Transverse colon (tissue), 4 donors: ENCODE measurements at places on chromosomes 1 and 21. TPM values are rescaled to one million over a fixed set of nuclear protein-coding genes. Genes with fewer than 3 reads are reported as not detected.

DNA sequence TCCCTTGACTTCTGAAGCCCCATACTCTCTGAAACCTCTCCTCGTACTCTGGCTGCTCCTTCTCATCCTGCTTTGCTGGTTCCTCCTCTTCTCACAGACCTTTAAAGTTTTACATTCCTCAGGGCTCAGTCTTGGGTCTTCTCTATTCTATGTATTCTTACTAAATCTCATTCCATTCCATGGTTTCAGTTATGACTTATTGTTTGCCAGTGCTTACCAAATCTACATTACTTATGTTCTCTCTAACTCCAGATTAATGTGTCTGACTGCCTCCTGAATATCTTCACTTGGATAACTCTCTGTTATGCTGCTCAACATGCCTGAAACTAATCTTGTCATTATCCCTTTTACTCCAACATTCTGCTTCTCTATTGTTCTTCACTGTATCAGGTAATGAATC, 5.4 kb upstream of the SLC35D1 start:
- DNase-seq: no peak

- no peak for DNase-seq
Observed at GRCh38 chr1:244022311-244022710, 28.8 kb upstream of the ZBTB18 start.

DNA sequence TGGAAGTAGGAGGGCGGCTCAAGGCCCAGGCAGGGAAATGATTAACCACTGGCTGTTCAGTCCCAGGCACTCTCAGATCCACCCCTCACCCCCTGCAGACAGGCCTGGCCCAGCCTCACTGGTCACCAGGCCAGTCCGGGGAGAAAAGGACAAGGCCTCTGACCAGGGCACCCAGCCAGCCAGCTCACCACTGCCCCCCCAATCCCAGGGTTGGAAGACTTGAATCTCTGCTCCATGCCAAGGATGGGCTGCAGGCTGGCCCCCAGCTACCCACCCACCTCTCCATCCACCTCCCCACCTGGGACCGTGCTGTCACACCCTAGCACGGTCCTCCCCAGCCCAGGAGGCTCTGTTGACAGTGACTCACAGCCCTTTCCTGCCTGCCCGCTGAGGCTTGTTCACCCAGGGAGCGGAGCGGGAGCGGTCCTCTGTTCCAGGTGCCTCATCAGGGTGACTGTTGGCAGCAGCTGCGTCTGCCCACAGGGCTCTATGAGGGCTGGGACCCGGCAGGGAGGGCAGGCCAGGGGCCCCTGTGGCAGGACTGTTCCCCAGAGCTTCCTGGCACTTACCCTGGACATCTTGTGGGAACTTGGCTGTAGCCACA, 2.2 kb downstream of the LAD1 start:
- peak; percentile 86 for DNase-seq

GRCh38 chr1:206608108-206608698, 4.1 kb downstream of the EIF2D start:
- DNase-seq: peak; percentile 34

- peak; percentile 71 for DNase-seq
Observed at GRCh38 chr1:224502459-224503160, 68.0 kb upstream of the WDR26 start.

Gene DMBX1
- total RNA-seq: not detected

DNA sequence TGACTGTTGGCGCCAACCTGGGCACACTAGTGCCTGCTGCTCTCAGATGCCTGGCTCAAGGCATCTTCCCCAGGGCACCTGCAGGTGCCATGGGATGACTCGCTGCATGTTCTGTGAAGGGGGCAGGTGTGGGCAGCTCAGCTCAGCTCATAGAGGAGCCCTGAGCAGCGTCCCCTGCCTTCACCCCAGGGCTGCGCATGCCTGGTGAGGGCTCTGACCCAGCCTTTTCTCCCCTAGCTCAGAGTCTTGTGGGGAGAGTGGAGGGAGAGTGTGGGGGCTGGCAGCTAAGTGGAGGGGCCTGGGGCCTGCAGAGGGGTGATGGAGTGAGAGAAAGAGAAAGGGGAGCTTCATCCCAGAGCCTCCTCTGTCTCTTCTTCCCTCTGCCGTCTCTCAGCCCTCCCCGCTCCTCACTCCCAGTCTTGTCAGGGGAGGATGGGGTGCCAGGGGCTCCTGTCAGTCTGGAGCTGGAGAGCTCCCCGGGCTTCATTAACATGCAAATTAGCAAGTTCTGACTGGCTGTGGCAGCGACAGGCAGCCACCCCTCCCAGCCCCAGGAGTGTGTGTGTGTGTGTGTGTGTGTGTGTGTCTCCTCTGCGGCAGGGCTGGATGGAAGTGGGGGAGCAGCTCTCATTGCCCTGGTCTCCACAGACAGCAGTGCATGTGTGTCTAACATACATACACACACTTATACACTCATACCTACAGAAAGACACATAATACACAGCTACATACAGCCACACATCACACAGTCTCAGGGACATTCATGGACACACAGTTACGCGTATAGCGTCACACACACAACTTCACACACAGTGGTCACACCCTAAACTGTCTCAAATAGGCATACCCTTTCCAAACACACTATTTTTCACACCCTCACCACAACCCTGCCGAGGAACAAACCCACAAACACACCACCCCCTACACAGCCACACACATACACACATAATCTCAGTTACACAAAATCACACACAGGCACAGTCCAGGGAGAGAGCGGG, 34.0 kb downstream of the FOXO6 start:
- no peak for DNase-seq

GRCh38 chr1:154845174-154845573, 24.9 kb downstream of the KCNN3 start:
- no peak for DNase-seq

Gene GJA4
- total RNA-seq: not detected

- DNase-seq: no peak
Observed at GRCh38 chr1:235313262-235313661, 14.7 kb downstream of the ARID4B start.

Gene HES5
- not detected for total RNA-seq

GRCh38 chr1:212567638-212568037, 40.9 kb upstream of the ATF3 start:
- no peak for DNase-seq

Gene CHI3L1
- 2.9 TPM for total RNA-seq

- no peak for DNase-seq
Observed at GRCh38 chr21:39422527-39423241, 22.9 kb downstream of the LCA5L start.

DNA sequence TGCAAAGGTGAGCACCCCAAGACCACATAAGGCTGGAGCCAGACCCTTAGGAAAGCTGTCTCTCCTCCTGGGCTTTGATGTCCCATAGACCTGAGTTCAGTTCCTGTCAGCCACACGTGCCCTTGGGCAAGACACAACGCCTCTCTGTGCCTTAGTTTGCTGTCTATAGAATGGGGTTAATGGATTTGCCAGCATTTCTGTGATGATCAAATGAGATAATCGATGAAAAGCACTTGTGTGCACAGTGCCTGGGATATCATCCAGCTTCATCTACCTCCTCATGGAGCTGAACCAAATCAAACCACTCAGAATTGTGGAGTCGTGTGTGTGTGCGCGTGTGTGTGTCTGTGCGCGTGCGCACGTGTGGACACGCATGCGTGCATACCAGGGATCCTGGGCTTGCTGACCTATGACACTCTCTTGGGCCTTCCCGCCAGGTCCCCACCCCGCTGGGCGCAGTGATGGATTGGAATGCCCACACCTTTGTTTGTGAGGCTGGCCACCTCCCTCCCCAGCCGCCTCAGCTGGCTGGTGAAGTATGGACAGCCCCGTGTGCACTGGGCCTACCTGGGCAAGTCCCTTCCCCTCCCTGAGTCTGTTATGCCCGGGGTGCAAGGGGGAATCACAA, 5.2 kb downstream of the TTC22 start:
- DNase-seq: peak; percentile 90

- DNase-seq: no peak
Observed at GRCh38 chr1:204077979-204078696, 5.2 kb downstream of the SOX13 start.

GRCh38 chr1:50105433-50105832, 3.3 kb upstream of the ELAVL4 start:
- DNase-seq: no peak

DNA sequence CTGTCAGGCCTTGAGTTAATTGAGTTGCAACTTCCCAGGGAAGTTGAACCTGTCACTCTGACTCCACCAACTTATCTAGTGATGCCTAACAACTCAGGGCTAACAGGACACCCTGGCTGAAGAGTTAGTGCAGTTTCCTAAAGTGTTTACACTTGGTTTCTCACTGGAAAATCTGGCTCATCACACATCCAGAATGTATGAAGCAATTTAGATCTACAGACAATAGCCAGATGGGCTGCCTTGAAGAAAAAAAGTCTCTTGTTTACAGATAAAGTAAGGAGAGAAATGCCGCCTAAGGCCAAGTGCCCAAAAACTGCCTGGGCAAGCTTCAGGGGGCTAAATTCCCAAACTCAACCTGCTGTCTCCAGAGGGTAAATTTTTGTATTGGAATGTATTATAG, 446.3 kb upstream of the NCAM2 start:
- no peak for DNase-seq

- no peak for DNase-seq
Observed at GRCh38 chr1:219099307-219099706, 74.4 kb upstream of the LYPLAL1 start.

GRCh38 chr1:94622757-94623156, 81.2 kb upstream of the F3 start:
- no peak for DNase-seq

GRCh38 chr1:225541383-225541782, 111.5 kb downstream of the ENAH start:
- DNase-seq: no peak

Gene TNFSF18
- not detected for total RNA-seq

- no peak for DNase-seq
Observed at GRCh38 chr1:31788825-31789256, 24.7 kb upstream of the ADGRB2 start.

Gene ARPC5
- total RNA-seq: 68.1 TPM

Gene TAL1
- 0.82 TPM for total RNA-seq

Gene RORC
- 31.0 TPM for total RNA-seq

Gene PIGR
- 3,370 TPM for total RNA-seq

Gene ZNF593OS
- not detected for total RNA-seq

GRCh38 chr1:54325703-54326461, 80.3 kb downstream of the SSBP3 start:
- DNase-seq: no peak

GRCh38 chr1:230773396-230774033, 26.3 kb downstream of the CAPN9 start:
- DNase-seq: no peak

DNA sequence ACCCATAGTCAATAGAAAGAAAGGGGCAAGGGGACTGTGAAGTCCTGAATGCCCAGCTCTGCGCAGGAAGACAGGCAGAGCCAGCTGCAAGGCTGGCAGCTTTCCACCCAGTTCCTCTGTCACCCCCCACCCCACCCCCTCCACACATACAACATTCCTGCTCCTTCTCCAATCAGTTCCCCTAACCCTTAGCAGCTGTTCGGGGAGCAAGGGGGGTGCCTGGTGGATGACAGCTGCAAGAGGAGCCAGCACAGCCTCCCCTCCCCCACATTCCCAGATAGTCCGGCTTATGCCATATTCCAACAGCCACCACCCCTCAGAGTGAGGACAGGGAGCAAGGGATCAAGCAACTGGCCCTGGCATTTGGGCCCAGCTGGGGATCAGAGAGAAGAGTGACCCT, 9.7 kb downstream of the ARHGEF2 start:
- DNase-seq: no peak

DNA sequence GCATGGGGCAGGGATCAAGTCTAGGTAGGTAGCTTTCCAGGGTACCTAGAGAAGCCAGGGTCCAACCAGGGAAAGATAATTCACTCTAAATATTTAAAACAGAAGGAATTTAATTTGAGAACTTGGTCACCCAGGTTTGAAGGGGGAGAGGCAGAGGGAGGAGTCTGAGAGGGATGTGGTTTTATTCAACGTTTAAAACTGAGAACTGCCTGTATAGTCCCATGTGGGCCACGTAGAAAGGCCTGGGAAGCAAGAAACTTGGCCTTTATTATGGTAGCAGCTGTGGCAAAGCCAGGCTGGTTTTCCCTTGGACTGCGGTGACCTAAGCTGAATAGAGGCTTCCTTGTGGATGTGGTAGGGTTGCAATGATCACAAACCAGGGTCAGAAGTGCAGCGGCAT, 42.0 kb upstream of the DUSP10 start:
- no peak for DNase-seq

GRCh38 chr1:182338806-182339370, 52.7 kb downstream of the GLUL start:
- DNase-seq: no peak

- DNase-seq: no peak
Observed at GRCh38 chr1:200899451-200899915, 4.8 kb downstream of the INAVA start.

DNA sequence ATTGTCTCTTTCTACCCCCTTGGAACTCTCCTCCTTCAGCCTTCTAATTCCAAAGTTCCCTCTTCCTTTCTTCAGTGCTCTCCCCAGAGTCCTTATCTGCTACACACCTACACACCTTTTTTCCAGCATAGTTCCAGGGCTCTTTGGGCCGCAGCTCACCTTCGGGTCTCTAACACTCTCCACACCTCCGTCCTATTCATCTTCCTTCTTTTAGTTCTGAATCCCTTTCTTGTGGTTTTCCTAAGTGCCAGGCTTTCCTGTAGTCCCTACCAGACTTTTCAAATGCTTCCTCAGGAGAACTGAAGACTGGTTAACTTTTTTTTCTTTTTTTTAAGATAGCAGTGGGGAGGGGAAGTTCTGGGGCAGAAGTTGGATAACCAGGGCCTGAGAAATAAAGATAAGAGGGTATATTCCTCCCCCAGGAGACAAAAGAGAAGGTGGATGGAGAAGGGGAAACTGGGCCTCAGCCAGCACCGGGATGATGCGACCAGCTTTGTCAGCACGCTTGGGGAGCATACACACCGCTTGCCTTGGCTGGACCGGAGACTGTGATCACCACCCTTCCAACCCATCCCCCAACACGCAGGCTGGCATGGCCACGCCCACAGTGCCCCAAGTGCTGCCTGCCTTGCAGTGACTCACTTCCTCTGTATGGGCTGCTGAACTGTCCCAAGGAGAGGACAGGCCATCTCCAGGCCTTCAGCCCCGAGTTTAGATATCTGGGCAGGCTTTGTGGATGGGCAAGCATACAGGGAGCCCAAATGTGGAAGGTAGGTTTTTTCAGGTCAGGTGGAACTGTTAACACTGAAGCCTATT, 2.5 kb upstream of the CERS2 start:
- peak; percentile 91 for DNase-seq

Gene CRABP2
- 1.9 TPM for total RNA-seq

DNA sequence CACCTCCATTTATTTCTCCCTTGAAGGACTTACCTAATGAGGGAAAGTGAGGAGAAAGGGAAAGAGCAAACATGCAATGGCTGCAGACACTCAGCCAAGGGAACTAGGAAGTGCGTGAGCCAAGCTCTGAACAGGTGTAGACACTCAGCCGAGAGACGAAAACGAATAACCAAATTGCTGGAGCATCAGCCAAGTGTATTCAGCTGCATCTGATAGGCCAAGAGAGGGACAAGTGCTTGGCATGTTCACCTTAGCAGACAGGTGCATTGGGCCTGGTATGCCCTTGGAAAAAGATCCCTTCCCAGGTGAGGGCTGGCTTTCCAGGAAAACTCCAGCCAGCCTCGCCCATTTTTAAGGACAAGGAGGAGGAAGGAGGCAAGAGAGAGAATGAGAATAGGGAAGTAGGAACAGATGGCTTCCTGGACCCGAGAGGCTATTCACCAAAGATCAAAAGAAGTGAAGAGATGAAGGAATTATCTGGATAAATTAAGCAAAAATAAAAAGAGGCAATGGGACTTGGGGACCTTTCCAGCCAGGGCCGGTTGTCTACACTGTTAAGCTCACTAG, 184.7 kb downstream of the TOMM20 start:
- DNase-seq: no peak

Gene OR2W3
- 5.4 TPM for total RNA-seq

GRCh38 chr1:246178717-246179311, 328.3 kb downstream of the SMYD3 start:
- DNase-seq: no peak

- DNase-seq: no peak
Observed at GRCh38 chr1:234956821-234957329, 171.8 kb downstream of the TOMM20 start.
